ENCODE measurements at places on chromosomes 4 and X. TPM values are rescaled to one million over a fixed set of nuclear protein-coding genes. Genes with fewer than 3 reads are reported as not detected.

DSPP gene
- total RNA-seq: under 0.01 TPM

SLC7A11 gene
- total RNA-seq: 0.93 TPM

PDLIM3 gene
- 541 TPM for total RNA-seq

FMR1NB gene
- total RNA-seq: not detected

SYN1 gene
- total RNA-seq: 0.75 TPM

GIMD1 gene
- not detected for total RNA-seq

ITM2A gene
- total RNA-seq: 611 TPM

- peak; percentile 84 for DNase-seq
Observed at GRCh38 chrX:86148024-86148511, at the start of gene DACH2. DACH2 (plus strand) TSS chrX:86148451.

DNA sequence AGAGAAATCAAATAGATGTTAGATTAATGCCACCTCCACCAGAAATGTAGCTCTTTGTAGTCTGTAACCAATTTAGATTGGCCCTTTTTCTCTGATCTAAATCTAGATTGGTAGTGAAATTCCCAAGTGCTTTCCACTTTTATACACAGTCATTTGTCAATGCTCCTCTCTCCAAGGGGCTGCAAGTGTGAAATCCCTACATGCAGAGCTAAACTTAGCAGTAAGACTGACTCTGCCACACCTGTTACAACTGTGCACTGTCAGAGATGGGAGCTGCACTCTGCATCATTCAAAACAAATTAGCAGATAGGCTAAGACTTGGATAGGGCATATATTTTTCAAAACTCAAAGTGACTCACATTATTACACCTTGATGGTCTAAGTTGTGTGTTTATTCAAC, 9.1 kb downstream of the SERTM2 start:
- DNase-seq: peak; percentile 23

DNA sequence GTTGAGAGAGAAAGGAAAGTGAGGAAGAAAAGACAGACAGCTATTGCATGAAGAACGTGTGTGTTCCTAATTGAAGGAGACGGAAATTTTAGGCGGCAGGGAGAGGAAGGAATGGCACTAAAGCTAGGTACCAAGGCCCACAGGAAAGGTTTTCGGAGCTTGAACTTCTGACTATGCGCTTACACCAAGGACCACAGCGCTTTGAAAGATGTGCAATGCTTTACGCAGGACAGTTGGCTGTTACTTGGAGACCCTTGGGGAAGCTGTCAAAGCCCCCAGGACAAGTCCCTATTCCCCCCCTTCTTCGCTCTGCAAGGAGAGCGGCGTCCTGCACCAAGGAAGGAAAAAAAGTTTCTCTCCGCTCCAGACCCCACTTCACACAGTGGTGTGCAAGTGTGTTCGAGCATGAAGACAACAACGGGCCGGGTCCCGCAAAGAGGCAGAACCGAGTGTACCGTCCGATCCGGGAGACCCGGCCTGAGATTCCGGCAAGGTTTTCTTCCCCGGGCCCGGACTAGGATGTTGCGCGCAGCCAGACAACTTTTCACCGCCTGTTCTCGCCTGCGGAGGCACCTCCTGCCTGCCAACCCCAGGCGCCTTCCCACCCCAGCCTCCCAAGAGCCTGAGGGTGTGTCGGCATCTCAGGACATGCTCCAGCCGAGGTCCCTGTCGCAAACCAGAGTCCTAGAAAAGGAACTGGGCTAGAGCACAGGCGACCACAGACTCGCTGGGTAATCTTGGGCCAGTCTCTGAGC, 896 bp downstream of the KDR start:
- DNase-seq: no peak

DNA sequence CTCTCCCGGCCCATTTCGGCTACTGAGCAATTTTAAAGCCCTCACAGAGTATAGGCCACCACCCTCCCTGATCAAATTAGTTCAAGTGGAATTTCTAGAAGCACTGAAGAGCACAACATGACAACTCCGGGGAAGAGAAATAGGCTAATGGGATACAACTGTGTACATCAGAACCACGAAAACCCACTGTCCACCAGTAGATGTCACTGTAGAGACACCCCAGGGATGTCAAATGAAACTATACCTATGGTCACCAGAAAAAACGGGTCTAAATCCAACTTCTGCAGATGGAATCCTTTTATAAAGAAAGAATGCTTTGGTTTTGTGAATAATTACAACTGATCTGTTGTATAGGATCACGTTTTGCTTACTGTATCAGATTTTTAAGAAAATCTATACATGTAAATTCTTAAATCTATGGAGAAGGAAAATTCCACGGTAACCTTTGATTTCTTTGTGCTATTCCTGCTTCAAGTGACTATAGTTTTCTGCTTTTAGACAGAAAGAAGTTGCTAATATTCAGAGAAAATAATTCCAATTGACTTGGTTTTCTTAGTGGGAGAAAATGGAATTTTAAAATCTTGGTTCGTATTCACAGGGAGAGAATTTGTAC, 29.5 kb upstream of the MAP3K15 start:
- peak; percentile 68 for DNase-seq

- peak; percentile 20 for DNase-seq
Observed at GRCh38 chrX:17547658-17548057, 172.7 kb downstream of the NHS start.

GRCh38 chr4:148007792-148008191, 275.9 kb downstream of the ARHGAP10 start:
- DNase-seq: no peak

GRCh38 chr4:27861381-27861787, 1000.7 kb downstream of the STIM2 start:
- DNase-seq: peak; percentile 13

GRCh38 chr4:42816880-42817400, 75.6 kb upstream of the GRXCR1 start:
- no peak for DNase-seq

DNA sequence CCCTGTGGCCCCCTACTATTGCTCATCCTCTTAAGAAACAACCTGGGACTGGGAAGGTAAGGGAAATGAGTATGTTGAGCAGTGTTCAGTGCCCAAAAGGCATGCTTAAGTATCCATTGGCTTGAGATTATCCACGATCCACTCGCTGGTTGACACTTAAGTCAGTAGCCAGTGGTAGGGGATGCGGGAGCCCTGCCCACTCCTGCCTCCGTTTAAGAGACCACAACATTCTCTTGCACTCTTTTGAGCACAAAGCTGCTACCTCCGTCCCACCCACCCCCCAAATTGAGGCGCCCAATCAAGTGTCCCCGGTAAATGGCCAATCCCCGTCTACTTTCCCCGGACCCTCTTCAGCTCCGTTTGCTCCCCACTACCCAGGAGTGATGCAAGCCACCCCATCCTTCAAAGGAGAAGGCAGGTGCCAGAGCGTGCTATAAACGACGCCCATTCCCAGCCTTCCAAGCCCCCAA, 25.0 kb downstream of the UTP14A start:
- no peak for DNase-seq

DNA sequence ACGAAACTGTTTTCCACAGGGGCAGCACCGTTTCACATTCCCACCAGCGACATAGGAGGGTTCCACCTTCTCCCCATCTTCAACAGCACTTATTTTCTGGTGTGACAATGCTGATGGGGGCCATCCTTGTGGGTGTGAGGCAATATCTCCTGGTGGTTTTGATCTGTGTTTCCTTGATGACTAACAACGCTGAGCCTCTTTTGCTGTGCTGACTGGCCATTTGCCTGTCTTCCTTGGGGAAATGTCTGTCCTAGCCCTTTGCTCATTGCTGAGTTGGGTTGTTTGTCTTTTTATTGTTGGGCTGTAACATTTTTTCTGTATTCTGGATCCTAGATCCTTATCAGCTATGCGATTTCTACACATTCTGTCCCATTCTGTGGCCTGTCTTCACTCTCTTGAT, 33.7 kb downstream of the ATP2B3 start:
- DNase-seq: no peak

DNA sequence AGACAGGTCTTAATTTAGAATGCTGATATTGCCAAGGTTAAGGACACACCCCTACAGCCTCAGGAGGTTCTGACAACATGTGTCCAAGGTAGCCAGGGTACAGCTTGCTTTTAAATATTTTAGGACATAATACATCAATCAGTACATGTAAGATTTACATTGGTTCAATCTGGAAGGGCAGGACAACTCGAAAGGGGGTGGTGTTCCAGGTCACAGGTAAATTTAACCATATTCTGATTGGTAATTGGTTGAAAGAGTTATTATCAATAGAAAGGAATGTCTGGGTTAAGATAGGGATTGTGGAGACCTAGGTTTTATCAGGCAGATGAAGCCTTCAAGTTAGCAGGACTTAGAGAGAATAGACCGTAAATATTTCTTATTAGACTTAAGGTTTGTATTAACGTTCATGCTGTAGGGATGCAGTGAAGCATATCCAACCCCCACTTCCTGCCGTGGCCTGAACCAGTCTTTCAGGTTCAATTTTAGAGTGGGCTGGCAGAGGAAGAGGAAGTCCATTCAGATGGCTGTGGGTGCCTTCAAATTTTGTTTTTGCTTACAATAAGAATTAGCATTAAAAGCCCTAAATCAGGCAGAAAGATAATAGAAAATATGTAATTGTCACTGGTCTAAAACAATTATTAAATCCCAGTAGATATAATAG, 136.5 kb upstream of the GALNTL6 start:
- no peak for DNase-seq

DNA sequence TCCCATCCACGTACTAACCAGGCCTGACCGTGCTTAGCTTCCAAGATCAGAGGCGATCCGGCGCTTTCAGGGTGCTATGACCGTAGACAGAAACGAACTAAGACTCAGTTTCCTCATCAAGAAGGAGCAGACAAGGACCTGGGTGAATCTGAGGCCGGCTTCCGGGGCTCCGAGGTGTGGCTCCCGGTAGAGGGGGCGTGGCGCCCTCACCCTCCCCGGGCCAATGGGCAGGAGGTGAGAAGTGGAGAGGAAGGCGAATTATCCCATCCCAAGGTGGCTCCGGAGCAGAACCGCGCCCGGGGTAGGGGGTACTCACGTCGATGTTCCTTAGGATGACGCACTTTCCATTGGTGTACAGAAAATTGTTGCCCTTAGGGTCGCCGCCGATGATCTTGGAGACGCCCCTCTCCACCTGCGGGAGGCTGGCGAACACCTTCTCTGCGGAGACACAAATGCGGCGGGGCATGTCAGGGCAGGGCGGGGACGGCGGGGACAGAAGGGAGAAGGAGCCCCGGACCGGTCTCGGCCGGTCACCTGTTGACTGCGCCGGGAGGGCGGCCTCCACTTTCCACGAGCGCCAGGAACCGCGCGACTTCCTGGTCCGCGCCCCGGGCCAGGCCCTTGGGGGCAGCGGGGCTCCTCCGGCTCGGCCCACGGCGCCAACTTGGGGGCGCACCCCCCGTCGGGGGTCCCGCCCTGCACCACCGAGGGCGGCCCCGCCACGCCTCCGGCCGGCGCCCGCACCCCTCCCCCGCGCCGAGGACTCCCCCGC, 616 bp downstream of the WDR1 start:
- DNase-seq: peak; percentile 54

GRCh38 chr4:181775298-181775697, 467.9 kb upstream of the TENM3 start:
- DNase-seq: no peak

DNA sequence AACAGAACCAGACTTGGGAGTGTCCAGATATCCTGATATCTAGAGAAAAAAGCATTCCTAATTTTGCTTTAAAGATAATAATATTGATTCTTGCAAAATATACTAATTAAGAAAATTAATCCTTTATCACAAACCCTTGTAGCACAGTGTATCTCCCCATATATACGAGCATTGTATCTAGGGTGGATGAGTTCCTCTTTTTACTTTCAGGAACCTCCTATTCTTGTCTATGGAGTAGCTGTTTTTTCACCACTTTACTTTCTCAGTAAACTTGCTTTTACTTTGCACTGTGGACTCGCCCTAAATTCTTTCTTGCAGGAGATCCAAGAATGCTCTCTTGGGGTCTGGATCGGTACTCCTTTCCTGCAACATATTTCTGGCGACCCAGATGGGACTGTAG, 103.9 kb downstream of the GLUD2 start:
- DNase-seq: no peak

DNA sequence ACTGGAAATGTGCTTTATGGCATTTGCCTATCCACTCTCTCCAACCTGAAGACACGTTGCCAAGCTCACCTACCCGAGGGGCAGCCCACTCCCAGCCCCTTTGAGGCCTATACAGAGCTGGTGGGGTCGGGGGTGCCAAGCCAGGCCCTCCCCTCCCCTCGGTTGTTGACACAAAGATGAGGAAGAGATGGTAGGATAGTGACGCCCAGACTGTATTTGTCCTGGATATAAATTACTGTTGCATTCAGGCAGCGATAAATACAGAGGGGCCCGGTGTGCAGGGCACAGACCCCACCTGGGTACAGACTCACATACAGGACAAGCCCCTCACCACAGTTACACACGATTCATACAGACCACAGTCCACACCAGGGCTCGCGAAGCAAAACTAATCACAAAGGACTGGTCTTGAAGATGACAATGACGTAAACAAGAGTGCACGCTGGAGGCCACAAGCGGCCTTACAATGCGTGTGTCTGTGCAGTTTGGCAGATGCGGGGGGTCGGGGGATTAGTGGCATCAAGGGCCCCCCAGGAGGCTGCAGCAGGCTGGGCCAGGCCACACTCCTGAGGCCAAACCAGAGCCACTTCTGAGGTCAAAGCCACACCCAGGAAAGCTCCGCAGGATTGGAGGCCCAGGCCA, 14.6 kb downstream of the DGKQ start:
- DNase-seq: no peak

GRCh38 chr4:23686169-23686897, 203.5 kb downstream of the PPARGC1A start:
- no peak for DNase-seq

GRCh38 chr4:181685461-181685860, 557.7 kb upstream of the TENM3 start:
- no peak for DNase-seq

DNA sequence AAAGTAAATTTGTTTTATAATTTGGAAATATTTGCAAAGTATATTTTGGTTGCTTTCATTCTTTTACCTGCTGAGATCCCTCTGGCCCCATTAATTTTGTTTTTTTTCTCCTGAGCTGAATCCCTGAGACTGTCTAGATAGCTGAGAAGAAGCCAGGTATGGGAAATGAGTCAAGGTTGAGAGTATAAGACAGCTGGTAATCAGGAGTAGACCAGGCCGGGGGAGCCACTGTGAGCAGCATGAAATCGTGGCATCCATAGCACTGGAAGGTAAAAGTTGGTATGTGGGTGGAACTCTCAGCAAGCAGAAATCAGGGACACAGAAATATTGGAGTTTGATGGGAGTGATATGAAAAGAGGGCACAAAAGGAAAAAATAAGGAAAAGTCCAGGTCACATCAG, 164.5 kb downstream of the FHIP1A start:
- DNase-seq: no peak

DNA sequence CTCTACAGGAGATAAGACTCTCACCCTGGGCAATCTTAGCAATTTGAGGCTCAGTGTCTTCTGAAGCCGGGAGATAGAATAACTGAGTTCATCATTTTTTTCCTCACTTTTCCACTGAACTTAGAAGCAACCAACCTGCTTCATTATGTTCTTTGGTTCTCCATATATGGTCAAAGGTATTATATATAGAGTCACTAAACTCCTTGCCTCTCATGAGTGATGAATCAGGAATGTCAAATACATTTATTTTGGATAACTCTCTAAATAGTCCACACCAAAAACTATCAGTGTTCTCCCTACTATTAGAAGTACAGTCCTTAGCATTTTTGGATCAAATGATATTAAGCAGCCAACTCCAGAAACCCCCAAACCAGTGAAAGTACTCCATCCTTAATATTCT, 421.5 kb upstream of the EPHA5 start:
- DNase-seq: no peak
